ENCODE measurements at places on chromosomes 3 and 15.

DNA sequence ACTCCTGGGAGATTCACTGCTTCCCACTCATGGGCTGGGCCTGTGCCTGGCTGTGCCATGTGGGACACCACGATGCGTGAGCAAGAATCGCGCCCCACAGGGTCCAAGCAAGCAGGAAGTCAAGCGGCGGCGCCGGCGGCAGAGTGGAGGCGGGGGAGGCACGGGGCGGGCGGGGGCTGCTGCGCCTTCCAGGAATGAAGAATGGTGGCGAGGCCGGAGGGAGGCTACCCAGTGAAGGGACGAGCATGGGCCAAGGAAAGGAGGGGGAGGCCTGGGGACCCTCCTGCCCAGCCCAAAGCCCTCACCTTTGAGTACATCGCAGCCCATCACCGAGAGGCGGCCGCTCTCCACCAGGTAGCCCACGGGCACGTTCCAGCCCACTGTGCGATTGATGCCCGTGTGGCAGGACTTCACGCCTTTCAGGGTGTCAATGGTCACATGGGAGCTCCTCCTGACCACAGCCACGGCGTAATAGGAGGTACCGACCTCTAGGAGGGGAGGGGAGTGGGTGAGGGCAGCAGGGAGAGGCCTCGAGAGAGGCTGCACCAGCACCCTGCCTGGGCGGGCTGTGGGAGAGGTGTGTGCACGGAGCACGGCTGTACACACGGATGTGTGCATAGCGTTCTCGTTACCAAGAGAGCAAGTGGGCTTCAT lies 5.5 kb downstream of the MELTF start:
- DNase-seq, result no peak

GRCh38 chr3:55333923-55334322 lies 153.2 kb downstream of the WNT5A start:
- DNase-seq, result no peak

DNA sequence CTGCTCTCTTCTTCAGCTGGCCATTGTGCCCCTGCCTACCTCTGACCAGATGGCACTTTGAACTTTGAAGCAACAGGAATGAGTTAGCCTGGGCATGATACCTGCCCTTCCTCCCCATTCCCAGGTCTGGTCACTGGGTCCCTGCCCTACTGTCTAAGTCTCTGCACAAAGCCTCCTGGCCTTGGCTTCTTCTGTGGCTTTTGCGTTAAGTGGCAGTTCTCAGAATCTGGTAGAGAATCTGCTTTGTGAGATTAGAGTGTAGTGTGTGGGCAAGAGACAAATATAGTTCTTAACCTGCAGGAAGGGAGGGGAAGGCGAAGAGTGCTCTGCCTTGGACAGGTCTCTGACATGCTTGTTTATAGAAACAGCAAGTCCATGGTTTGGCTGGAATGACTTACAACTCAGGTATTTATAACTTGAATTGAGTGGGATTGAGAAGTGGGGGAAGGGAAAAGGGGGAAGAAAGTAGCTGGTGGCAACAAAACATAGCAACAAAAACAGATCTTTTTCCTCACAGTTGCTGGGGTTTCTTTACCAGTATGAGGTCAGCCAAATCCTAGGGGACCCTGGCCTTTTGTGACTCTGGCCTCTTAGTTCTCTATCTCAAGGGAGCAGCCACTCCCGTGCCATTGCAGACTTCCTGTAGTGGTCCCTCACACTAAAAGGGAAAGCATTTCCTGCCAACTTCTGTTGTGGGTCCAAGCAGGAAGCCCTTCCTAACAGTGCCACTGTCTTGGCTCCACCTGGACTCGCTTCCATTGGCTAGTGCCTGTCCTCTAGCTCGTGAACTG lies 16.7 kb downstream of the MAPKBP1 start:
- peak; percentile 47 for DNase-seq

- DNase-seq, result no peak
These were observed 12.2 kb downstream of the CGNL1 start for GRCh38 chr15:57388464-57388863.

DNA sequence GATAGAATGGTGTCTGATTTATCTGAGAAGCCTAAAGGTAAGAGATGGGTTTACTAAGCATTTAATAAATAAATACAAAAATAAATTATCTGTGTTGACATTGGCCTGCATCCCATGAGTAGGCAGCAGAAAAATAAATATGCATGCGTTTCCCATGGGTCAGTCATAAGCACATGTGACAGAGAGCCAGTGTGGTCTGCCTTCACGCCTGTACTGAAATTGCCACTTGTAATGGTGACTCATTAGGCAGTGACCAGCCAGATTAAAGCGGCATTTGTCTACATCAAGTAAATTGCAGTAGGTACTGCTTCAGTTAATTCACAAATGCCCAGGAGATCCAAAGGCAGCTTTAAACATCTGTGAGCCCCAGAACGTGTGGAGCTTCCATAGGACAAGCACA lies 399.6 kb downstream of the NAALADL2 start:
- DNase-seq, result no peak
